Skeletal muscle cell (primary cell): ENCODE measurements at places on chromosomes 11 and 22.

GRCh38 chr22:43153899-43154298, 2.5 kb downstream of the TSPO start:
- no peak for DNase-seq

- DNase-seq = peak; percentile 74
Measured at GRCh38 chr22:36352803-36353507, 34.8 kb downstream of the MYH9 start.

GRCh38 chr22:32218470-32218869, 13.6 kb upstream of the RFPL2 start:
- no peak for DNase-seq

- no peak for DNase-seq
Measured at GRCh38 chr11:87634331-87634730, 540.9 kb downstream of the RAB38 start.

- DNase-seq = no peak
Measured at GRCh38 chr22:40597526-40598430, 38.7 kb downstream of the MRTFA start.

- DNase-seq = no peak
Measured at GRCh38 chr22:25402501-25403283, 161.8 kb upstream of the GRK3 start.

DNA sequence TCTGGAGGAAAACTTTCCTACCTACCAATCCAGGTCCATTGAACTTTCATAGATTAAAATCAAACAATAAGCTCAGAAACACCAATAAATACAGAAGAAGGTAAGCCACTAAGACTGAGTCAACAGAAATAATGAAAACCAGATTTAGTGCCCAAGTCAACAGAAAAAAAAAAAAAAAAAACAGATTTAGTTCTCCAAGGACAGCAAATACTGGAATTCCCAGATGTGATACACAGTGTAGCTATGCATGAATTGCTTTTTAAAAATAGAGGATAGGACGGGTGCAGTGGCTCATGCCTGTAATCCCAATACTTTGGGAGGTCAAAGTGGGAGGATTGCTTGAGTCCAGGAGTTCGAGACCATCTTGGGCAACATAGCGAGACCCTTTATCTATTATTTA, 15.7 kb downstream of the DMC1 start:
- DNase-seq = no peak

- DNase-seq = no peak
Measured at GRCh38 chr11:83895516-83895915, 609.3 kb upstream of the CCDC90B start.

GRCh38 chr22:17920145-17920605, 104.2 kb downstream of the MICAL3 start:
- DNase-seq = no peak

DNA sequence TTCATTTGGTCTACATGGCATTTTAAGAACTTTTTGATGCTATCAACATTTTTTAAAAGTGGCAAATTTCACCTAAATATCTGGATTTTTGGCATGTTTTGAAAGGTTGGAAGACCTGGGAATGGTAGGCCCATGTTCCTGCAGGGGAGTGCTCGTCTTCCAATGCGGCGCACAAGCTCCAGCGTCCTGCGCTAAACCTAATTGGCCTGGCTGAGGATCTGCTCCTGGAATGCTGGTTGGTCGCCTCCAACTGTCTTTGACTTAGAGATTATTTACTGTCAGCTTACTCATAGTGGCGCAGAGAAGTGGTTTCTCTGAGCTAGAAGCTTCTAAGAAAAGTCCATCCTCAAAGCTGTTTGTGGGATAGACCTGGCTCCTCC, 626 bp upstream of the LIMK2 start:
- DNase-seq = no peak

GRCh38 chr22:11360632-11361031, 4167.4 kb upstream of the OR11H1 start:
- DNase-seq = no peak

GRCh38 chr11:77370217-77370616, 68.7 kb upstream of the GDPD4 start:
- DNase-seq = no peak

DNA sequence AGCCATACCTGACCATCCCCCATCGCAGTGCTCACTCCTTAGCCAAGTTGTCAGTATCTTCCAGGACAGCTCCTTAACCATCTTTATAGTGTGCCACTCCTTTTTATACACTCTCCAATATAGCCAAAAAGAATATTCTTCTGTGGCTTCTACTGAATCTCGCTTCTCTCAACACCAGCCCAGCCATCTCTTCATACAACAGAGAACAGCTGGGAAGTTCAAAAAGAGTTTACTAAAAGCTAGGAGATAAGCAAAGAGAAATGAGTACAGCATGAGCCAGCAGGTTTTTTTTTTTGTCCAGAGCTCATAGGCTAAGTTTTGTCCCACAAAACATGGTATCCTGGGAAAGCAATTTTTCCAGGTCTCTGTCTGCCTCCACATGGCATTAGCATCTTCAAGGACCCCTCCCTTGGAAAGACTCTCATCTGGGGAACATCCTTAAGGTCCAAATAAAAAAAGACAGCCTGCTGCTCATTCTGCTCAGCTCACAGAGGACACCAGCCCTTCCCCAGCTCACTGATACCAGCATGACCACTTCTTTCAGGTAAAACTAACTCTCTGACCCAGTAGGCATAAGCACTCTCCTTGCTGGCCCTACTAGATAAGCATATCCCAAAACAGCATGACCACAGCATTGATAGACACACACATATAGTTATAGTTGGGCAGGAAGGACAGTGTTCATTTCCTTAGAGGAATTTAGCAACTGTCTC, 48.8 kb upstream of the YWHAH start:
- no peak for DNase-seq
